ENCODE measurements at places on chromosomes 7 and 10.

- no peak for DNase-seq
Measured at GRCh38 chr10:4701016-4701415, 125.0 kb upstream of the AKR1E2 start.

GRCh38 chr10:58518775-58519174 lies 6.1 kb downstream of the BICC1 start:
- DNase-seq = no peak

GRCh38 chr7:108409146-108409545 lies 47.1 kb downstream of the NRCAM start:
- no peak for DNase-seq

DNA sequence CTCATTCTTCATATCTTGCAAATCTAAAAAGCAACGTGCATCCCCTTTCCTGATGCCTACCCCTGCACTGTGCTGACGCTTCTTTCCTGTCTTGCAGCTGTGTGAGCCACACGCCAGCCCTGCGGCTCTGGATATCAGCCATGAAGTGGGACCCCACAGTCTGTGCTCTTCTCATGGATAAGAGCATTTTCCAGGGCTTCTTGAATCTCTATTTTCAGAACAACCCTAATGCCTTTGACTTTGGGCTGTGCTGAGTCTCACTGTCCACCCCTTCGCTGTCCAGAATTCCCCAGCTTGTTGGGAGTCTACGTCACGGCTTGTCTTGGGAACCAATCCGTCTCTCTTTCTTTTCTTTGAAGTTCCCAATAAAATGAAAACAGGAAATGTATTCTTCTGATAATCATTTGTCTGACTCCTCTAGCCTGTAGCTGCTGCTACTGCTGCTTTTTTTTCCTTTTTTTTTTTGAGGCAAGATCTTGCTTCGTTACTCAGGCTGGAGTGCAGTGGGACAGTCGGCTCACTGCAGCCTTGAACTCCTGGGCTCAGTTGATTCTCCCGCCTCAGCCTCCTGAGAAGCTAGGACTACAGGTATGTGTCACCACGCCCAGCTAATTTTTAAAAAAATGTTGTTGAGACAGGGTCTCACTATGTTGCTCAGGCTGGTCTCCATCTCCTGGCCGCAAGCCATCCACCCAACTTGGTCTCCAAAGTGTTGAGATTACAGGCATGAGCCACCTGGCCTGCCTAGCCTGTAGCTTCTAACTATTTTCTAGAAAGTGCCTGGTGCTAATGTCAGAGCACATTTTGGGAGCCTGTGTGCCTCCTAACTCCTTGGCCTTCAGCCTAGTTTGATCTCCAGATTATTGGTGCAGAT lies 30.3 kb downstream of the GSTO2 start:
- no peak for DNase-seq

DNA sequence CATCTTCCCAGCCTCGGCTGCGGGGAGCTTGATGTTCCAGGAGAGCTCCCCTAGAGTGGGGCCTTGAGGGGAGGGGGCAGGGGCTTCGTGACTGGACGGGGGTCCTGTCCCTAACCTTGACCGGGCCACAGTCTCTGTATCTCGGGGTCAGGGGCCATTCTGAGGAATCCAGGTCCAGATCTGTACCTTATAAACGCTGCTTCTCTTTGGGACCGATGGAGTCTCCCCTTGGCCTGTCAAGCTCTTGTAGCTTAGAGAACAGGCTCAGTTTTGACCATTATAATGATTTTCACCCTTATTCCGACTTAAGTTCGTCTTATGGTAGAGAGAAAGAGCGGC lies 831 bp downstream of the ZKSCAN5 start:
- DNase-seq = no peak

DNA sequence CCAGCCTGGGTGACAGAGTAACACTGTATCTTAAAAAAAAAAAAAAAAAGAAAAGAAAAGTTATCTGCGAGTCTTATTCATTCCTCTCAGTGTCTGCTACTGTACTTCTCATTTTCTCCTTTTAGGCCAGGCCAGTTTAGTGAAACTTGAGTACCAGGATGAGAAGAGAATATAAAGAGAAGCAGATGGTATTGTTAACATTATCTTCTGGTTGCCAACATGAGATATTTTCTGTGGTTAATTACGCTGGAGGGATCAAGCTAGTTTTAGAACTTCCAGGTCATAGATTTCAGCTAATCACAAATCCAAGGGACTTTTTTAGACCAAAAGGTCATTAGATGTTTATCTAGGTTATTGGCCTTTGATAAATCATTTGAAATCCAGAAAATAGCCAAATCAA lies 252.6 kb upstream of the SMIM30 start:
- no peak for DNase-seq

GRCh38 chr7:148722340-148723165 lies 23.9 kb downstream of the CUL1 start:
- DNase-seq = no peak

- DNase-seq = no peak
Measured at GRCh38 chr7:21013765-21014539, 227.3 kb upstream of the SP8 start.

DNA sequence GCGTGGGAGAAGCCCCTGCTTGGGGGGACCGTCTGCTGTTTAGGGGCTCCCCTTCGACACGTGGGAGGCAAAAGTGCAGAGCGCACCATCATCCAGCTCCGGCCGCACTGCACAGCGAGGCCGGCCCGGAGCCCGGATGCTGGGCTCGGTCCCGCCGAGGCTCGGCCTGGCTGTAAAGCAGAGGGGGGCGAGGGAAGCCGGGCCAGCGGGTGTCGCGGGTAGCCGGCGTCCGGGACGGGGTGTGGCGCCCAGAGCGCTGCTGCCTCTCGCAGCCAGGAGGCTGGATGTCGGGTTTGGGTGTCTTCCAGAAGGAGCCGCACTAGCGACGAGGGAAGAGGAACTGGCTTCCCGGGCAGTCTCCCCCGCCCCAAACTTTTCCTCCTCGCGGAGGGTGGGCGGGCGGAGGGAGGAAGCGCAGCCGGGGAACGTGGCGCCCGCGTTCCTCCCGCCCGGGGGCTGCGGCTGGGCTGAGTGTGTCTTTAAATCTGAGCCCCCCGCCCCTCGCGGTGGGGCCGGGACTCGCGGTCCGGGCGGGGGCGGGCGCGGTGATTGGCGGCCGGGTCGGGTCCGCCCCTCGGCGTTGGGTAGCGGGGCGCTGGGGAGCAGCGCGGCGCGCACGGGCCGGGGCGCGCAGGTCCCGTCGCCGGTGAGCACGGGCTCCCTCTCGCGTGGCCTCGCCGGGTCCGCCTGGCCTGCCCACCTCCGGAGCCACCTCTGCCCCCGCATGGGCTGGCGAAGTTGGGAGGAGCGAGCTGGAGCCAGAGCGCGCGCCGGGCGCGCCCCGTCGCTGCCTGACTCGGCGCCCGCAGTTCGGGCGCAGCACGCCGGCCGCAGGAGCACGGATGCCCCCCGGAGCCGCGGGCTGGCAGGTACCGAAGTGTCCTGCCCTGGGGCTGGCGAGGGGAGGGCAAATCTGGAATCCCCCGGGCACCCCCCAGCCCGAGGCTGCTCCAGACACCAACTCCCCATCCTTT lies at the start of gene PALD1:
Gene PALD1 (plus strand): TSS at position 577 of the 974 bp plus-strand sequence. CDS start 47,185 bp downstream, outside the sequence.
- DNase-seq = no peak

DNA sequence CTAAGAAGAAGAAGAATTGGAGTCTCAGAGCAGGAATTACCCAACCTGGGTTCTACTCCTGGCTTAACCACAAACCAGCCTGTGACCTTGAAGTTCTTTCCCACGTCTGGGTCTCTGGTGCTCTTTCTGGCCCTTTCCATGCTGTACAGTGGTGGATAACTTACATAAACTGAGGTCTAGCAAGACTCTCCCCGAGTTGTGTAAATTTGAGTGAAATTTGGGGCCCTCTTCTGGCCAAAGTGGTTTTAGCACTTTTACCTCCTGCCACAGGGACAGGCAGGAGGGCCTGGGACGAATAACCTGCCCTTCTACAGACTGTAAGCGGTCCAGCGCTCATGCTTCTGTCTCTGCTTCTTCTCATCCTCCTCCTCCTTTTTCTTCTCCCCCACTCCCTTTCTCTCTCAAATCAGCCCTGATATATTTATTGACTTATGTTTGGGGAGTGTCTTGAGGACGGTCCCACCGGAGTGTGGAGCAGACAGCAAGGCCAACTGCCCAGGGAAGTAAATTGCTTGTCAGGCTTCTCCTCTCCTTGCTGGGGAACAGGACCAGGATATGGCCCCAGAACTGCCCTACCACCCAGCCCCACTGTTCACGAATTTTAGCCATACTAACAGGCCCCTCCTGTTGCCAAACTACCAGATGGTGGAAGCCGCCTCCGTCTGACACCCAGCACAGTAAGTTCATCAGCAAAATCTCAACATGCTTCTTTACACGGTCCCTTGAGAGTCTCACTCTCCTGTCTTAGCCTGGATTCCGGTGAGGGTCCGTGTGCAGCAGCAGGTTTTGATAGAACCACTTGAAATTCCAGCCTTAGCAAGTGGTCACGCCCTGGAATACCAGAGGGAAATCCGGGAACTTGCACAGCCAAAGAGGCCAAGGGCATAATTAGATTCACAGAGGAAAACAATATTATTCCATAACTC lies 4.0 kb upstream of the SH3PXD2A start:
- DNase-seq = no peak

GRCh38 chr7:81624650-81625631 lies 144.9 kb downstream of the HGF start:
- no peak for DNase-seq

DNA sequence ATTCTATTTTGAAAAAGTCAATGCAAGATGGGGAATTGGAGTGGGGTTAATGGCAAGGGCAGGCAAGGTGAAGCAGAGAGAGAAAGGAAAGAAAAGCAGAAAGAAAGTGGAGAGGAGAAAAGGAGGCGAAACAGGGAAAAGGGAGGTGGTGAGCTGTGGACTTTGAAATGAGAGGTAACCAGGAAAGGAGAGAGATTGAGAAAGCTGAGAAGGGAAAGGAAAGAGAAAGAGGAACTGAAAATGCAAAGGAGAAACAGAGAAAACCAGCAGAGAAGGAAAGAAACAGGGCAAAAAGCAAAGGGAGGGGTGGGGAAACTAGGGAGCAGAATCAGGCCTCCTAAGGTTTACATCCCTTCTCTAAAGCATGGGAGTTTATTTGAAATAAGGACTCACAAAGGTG lies 72.5 kb upstream of the TPK1 start:
- DNase-seq = no peak

GRCh38 chr10:16585103-16585502 lies 63.4 kb upstream of the C1QL3 start:
- no peak for DNase-seq

DNA sequence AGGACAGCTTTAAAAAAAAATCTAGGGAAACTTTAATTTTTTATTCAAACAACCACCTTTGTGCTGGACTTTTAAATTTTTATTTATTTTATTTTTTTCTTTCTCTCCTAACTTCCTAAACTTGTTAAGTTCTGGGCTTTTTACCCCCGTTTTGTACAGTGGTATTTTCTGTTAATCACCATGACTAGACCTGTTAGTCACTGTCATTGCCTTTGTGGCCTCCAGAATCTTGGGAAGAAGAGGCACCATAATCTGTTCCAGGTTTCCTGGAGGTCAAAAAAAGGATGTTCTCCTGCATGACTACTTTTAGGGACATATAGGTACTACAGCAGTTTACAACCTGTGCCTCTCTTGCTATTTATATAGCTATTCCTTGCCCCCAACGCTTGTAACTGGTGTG lies 31.1 kb upstream of the DDX50 start:
- no peak for DNase-seq

DNA sequence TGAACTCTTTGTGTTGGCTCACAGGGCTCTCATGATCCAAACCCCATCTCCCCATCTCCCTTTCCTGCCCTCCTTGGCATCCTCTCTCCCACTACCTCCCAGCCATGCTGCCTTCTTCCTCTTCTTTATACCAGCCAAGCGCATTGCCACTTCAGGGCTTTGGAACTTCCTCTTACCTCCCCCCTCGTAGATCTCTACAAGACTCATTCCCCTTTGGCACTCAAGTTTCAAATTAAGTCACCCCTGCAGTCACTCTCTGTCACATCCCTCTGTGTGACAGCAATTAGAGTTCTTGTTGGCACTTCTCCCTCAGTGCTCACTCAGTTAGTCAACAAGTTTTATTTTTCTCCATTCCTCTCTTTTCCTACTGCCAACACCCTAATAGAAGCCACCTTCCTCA lies 20.8 kb upstream of the NRP1 start:
- DNase-seq = no peak

GRCh38 chr10:104057717-104058116 lies 28.0 kb downstream of the COL17A1 start:
- DNase-seq = no peak

GRCh38 chr10:3853547-3854303 lies 68.7 kb upstream of the KLF6 start:
- DNase-seq = no peak

DNA sequence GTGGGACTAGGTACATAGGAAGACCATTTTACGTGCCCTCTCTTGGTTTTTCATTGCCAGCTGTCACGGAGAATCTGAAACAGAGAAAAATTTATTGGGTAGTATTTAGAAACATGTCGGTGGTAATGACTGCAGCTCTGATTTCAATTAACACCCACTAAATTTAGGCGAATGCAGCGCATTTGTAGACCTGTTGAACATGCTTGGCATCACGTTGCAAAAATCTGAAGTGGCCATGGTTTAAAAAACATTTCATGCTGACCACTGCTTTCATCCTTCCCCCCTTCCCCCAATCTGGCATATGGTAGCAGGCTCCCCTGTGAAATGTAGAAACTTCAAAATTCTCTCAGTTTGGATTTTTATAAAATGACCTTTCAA lies 34.0 kb downstream of the LRMDA start:
- DNase-seq = no peak

DNA sequence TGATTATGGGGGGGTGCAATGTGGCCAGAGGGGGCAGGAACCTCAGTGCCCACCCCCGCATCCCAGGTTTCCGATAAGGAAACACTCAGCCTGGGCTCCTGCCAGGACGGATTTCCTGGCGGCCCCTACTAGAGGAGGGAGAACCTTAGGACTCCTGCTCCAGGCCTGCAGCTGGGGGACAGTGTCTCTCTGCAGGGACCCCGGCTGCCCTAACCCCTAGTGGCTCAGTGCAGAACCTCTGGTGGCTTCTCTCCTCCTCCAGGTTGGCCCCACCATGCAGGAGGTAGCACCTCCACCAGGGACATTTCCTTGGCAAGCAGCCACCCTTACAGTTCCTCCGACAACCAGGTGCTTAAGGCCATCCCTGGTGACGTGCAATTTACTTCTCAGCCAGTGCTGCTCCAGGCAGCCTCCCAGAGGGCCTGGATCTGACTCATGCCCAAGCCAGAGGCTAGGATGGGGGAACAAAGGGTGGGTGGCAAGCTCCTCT lies 31.9 kb downstream of the SH2B2 start:
- no peak for DNase-seq

GRCh38 chr7:41834805-41835694 lies 132.2 kb upstream of the INHBA start:
- DNase-seq = no peak

GRCh38 chr7:52695973-52696595 lies 339.3 kb upstream of the POM121L12 start:
- DNase-seq = no peak

DNA sequence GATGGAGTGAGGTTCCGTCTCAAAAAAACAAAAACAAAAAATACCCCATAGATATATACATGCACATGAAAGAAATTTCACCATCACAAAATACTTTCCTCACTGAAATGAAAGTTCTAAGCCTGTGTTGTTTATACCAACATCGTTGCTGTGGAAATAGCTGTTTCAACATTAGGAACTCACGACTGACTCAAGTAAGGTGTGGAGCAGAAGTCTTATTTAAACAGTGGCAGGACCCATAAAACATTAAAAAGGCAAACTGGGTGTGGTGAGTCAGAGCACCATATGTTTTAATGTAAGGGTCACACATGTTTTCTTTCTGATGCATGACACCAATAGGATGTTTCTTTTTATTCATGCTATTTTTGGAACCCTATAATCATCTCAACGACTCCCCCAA lies 48.3 kb downstream of the BAIAP2L1 start:
- DNase-seq = no peak

GRCh38 chr7:100211342-100211780 lies 8.4 kb upstream of the PVRIG start:
- DNase-seq = no peak

GRCh38 chr7:30585675-30586074 lies 9.0 kb upstream of the GARS1 start:
- DNase-seq = no peak
